Fibroblast of lung (primary cell): ENCODE measurements at places on chromosomes 3 and 15.

- no peak for DNase-seq
These were observed 37.3 kb downstream of the USF3 start for GRCh38 chr3:113659101-113659541.

GRCh38 chr15:48176112-48176511 lies 2.0 kb downstream of the MYEF2 start:
- peak; percentile 2 for DNase-seq

DNA sequence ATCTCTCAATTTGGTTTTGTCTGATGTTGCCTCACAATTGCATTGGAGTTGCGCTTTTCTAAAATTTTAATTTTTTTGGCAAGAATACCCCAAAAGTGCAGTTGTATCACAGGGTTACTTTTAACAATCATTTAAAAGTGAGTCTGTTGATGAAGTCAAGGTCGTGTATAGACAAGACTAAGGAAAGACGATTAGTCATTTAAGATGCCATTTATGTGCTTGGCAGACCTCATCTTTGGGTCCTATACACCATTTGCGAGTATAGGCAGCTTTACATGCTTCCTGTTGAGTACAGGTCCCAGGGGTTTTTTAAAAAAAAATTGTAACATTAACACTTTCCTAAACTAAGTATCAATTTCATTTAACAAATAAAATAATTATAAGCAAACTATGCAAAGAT lies 12.5 kb downstream of the ARNT2 start:
- DNase-seq = no peak

GRCh38 chr15:72161361-72162132 lies 36.0 kb downstream of the GRAMD2A start:
- no peak for DNase-seq

DNA sequence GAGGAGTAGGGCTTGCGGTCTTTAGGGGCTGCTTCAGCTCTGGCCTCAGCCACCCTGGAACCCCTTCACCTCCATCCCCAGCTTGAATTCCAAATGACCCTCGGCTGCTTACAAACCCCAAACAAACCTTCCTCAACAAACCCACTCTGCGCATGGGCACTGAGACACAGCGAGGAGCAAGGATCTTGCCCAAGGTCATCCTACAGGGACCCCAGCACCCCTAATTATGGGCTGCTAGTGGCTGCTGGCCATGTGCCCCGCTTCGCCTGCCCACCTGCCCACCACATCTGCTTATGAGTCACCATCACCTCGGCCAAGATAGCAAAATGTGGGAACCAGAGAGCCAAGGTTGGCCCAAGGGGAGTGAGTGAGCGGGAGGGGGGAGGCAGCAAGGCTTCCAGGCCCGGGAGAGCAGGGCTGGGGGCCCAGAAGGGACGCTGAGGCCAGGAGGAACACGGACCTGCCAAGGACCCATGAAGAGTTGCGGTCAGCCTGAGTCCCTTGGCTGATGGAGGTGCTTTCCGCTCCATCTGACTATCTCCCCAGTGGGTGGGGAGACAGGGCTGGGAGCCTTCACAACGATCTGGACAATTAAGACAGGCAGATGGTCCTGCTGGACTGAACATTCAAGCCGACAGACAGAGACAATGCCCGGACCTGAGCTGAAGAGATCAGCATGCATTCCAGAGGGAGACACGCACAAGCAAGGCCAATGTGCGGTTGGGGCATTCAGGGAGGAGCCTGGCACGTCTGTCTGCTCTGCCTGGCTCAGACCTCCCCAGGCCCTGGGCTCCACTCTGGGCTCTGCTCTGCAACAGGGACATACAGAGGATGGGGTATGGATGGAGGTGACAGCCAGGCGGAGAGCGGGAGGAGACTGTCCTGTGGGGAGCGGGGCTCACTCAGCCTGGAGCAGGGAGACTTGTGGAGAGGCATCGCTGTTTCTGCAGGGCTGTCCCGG lies 10.8 kb upstream of the GRIP2 start:
- no peak for DNase-seq

- DNase-seq = no peak
These were observed 91.2 kb downstream of the MB21D2 start for GRCh38 chr3:192826214-192827006.

GRCh38 chr3:111871809-111872623 lies 13.0 kb downstream of the PHLDB2 start:
- DNase-seq = no peak

GRCh38 chr3:98874602-98875249 lies 26.8 kb downstream of the DCBLD2 start:
- DNase-seq = no peak

GRCh38 chr3:71583566-71584393 lies at the start of gene FOXP1:
Gene FOXP1, minus strand, starts transcription at chr3:71583728. Its CDS starts 385,347 bp downstream, at chr3:71198381.
- DNase-seq = peak; percentile 66

DNA sequence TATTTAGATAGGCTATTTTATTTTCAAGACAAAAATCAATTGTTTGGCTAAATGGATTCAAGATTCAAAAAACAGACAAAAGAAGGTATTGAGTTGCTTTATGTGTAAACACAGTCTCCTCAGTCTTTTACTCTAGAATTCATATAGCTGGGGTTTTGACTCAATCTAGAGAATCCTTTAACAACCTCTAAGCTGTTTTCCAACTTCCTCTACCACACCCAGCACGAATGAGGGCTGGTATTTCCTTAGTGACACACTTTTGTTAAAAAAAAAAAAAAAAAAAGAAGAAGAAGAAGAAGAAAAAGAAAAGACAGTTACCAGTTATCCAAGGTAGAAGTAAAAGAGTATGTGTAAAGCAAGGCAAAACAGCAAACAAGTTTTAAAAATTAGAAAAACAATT lies 732.8 kb upstream of the GOLIM4 start:
- no peak for DNase-seq

DNA sequence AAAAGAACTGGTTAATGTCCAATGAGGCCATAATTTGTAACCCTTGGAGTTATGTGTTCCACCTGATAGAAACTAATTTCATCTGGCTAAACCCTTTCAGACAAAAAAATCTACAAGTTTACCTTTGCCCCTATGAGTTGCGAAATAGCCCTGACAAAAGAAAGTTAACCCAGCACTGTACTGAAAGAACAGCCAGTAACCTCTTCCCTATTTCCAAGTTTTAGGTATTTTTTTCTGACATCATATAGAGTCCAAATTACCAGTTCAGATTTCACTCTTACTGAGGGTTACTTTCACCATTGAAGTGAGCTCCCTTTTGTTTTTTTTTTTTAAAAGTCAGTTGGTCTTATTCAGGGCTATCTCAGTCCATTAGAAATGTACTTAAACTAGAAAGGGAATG lies 42.8 kb upstream of the PTPRG start:
- DNase-seq = no peak

DNA sequence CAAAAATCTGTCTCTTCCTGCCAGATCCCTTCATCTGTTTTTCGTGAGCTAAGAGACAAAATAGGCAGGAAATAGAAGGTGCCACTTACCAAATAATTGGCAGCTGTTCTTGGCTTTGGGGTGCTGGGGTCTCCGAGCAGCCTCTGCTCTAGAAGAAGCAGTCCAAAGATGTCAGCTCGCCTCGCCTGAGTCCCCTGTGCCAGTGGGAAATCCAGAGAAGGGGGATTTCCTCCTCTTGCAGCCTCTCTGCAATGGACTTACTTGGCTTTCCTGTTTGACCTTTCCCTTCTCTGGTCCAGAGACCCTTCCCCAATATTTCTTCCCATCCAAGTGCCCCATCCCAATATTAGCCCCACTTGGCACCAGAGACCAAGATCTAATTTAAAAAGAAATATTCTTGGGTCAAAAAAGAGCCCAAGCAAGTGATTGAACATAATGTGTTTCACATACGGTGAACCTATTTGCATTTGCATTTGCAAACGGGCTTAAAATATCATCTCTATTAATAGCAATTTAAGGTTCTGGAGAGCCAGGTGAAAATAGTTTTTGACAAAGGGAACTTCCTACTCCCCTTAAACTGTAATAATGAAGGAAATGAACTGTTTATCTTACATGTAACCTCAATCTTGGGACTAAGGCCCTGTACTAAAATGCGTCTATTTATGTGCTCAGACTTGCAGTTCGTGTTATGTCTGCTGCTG lies 23.2 kb downstream of the CD86 start:
- DNase-seq = no peak

DNA sequence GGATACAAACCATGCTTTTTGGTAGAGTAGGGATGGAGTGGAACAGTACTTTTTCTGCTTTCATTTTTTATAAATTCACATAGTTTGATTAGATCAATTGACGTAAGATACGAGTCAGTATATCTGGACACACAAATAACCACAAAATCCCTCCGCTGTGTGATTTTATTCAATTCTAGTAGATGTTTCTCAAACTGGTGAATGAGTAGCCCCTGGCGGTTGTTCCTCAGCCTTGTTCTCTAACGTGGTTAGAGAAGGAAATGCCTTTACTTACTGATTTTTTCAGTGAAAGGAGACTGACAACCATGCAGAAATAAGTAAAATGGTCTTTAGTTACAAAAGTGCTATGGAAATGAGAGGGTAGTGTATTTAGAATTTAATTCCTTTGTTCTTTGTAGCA lies 161.0 kb downstream of the TCF12 start:
- no peak for DNase-seq

- peak; percentile 6 for DNase-seq
These were observed 5.6 kb upstream of the TNIK start for GRCh38 chr3:171465763-171466162.

DNA sequence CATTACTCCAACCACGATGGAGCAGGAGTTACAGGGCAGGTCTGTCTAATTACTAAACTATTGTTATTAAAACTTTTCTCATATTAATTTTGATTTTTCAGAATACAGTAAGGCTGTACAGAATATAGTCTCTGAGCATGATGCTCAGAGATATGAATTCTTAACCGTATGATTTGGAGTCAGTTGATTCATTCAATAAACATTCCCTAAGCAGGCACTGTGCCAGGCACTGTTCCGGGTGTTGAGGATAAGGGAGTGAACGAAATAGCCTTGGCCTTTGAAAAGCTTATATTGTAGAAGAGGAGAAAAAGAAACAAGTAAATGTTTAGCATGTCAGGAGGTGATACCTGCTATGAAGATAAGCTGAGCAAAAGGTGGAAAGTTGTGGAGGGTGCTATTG lies 187.3 kb downstream of the KCNAB1 start:
- peak; percentile 86 for DNase-seq

DNA sequence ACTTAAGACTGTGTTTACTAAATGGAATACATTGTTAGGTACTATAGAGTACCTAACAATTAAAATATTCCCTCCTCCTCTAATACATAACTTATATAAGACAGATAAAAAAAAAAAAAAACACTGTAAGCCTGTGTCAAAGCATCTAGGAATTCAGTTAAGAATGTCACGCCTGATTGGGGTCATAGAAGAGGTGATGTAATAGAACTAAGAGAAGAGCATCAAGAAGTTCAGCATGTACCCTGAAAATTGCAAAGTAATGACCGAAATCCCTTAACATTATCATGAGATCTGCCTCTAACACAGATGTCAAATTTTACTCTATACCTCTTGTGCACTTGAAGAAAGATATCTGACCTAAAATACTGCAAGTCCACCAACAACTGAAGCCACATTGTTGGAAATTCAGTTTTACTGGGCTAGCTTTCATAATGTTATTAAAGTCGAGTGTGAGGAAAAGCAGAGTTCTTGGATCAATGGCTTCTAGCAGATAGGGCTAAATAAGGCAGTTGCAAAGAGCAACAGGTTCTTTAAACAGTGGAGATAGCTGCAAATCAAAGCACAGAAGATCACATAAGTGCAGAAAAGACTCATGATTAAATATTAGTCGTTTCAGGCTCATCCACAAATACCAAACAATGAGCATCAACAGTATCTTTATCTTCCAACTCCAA lies 75.0 kb downstream of the TBL1XR1 start:
- DNase-seq = no peak

DNA sequence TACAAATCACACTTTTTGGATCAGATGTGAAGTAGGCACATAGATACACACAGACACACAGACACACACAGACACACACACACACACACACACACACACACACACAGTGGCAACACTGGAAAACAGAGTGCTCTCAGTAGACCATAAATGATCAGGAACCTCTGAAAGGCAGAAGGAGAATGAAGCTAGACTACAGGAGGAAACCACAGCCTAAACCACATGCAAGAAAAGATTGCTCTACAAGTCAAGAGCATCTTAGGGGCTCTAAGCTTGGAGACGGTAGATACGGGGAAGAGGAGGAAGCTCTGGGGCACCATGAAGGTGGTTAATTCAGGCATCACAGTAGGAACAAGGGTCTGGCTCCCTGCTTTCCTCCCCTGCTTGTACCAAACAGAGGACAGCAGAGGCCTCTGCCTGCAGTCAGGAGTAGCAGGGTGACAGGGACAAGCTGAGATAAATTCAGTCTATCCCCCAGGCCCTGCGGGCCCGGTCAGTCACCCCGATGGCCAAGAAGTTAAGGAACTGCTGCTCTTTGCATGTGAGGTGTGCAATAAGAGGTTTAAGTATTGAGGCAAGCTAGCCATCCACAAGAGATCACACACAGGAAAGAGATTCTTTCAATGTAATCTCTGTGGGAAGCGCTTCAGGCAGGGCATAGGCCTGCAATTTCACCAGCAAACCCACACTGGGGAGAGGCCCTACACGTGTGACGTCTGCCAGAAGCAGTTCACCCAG lies 23.5 kb upstream of the ARPIN start:
- no peak for DNase-seq

DNA sequence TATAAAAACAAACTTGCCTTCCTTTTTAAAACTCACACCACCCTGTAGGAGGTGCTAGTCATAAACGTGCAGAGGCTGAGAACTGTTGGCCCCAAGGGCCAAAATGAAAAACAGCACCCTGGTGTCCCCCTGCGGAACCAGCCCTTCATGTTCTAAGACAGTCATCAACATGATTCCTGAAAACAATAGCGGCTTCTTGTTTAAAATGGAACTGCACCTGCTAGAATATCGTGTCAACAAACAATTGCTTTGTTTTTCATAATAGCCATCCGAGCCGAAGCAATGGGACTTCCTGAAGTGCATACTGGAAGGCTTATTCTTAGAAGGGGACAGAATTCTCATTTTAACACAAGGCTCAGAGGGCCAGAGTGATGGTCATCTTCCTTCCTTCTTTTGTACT lies 43.7 kb downstream of the MECOM start:
- DNase-seq = no peak

DNA sequence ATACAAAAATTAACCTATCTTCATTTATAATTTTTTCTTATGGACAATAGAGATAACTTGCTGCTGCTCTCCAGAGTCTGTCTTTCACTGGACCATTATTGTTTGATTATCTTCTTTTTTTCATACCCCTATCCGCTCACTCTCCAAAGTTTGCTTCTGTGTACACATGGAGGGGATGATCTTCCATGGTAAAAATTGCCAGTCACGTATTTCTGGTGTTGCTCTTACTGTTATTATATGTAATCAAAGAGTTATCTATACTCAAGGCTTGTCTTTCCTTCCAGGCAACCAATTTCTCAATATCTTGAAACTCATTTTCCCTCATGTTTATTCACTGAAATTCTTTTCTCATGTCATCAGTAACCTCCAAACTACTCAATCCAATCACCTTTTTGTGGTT lies 817.8 kb upstream of the NECTIN3 start:
- DNase-seq = no peak

- no peak for DNase-seq
These were observed 2.8 kb upstream of the GP5 start for GRCh38 chr3:194401868-194402329.
